ENCODE measurements at places on chromosomes 4 and X. TPM values are rescaled to one million over a fixed set of nuclear protein-coding genes. Genes with fewer than 3 reads are reported as not detected.

GRCh38 chr4:118736900-118737299 is 51.7 kb downstream of the METTL14 start:
- H3K27me3 ChIP-seq: no peaks in the 10 kb centered on the region
- peak overlapping the region; percentile 76 for H3K27ac ChIP-seq
- H3K36me3 ChIP-seq: peaks cover 39% of the 10 kb centered on the region
- H3K4me3 ChIP-seq: no peak overlapping the region
- H3K4me1 ChIP-seq: peaks cover 28% of the 10 kb centered on the region

- H3K4me1 ChIP-seq: peaks cover 12% of the 10 kb centered on the region
- H3K36me3 ChIP-seq: no peaks in the 10 kb centered on the region
- no peak for DNase-seq
- no peak overlapping the region for H3K4me3 ChIP-seq
These were observed 19.1 kb upstream of the ART3 start for GRCh38 chr4:76055421-76055820.

The TMEM150C gene
- 4.3 TPM for total RNA-seq

The ANXA3 gene
- 87.2 TPM for total RNA-seq

The AGA gene
- 15.8 TPM for total RNA-seq

DNA sequence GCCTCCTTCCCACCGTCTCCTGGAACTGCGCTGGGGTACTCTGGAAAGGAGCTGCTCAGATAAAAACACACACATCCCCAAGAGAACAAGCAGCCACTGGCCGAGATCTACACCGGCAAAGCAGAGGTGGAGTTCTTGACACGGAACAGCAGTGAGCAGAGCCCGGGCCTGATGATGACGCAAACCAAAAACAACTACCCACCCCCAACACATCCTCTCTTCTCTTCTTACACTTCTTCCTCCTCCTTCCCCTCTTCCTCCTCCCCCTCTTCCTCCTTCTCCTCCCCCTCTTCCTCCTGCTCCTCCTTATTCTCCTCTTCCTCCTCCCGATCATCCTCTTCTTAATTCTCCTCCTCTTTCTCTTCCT is 4.6 kb downstream of the PNMA5 start:
- H3K4me3 ChIP-seq: no peak overlapping the region
- H3K4me1 ChIP-seq: no peaks in the 10 kb centered on the region
- no peak for DNase-seq
- H3K27ac ChIP-seq: no peak overlapping the region

The ARMCX1 gene
- 24.8 TPM for total RNA-seq

DNA sequence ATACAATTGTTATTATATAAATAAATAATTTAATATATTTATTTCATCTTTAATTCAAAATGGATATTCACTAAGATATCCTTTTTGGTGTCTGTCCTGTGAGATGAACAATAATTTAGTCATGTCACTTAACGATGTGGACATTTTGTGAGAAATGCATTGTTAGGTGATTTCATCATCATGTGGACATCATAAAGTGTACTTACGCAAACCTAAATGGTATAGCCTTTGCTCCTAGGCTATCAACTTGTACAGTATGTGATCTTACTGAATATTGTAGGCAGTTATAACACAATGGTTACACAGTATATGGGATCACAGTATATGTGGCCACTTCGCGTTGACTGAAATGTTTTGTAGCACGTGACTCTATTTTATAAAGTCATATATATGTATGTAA is 20.2 kb upstream of the CHRNA9 start:
- no peak for DNase-seq
- H3K4me3 ChIP-seq: no peak overlapping the region
- no peak overlapping the region for H3K27ac ChIP-seq
- peaks cover 44% of the 10 kb centered on the region for H3K4me1 ChIP-seq

DNA sequence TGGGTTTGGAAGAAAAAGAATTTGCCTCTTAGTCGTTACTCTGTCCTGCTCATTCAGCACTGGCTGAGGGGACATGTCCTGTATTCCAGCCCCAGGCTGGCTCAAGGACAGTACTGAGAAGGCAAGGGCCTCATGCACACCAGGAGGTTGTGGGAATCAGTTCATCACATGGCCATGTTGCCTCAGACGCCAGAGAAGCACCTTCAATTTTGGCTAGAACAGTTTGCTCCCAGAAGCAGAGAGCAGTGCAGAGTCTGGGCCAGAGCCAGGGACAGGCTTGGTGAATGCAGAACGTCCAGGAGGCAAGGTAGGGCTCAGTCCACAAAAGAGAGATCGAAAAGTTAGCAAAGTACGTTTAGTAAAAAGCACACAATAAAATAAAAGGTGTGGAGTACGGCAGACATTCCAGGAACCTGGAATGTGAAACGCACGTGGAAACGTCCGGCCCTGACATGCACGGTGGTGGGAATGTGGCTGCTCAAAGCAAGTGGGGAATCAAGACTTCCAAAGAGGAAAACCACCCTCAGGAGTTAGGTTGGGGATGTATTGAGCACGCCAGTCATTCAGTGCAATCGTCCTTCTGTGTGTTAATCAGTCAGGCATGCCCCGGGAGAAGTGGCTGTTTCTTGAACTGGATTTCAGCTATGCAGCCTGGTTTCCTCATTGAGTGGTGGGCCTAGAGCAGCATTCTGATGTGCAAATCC is 1.2 kb upstream of the SLC2A9 start:
- no peaks in the 10 kb centered on the region for H3K27me3 ChIP-seq
- H3K4me3 ChIP-seq: no peak overlapping the region
- no peaks in the 10 kb centered on the region for H3K36me3 ChIP-seq
- H3K27ac ChIP-seq: peak overlapping the region; percentile 31

DNA sequence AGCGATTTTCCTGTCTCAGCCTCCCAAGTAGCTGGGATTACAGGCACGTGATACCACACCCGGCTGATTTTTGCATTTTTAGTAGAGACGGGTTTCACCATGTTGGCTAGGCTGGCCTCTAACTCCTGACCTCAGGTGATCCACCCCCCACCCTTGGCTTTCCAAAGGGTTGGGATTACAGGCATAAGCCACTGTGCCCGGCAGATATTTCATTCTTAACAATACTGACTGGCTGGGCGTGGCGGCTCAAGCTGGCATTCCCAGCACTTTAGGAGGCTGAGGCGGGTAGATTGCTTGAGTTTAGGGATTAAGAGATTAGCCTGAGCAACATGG is 1.3 kb downstream of the PQBP1 start:
- H3K4me3 ChIP-seq: peak overlapping the region; percentile 15
- DNase-seq: no peak
- no peak overlapping the region for H3K27ac ChIP-seq
- H3K4me1 ChIP-seq: peaks cover 18% of the 10 kb centered on the region
- H3K27me3 ChIP-seq: no peaks in the 10 kb centered on the region

DNA sequence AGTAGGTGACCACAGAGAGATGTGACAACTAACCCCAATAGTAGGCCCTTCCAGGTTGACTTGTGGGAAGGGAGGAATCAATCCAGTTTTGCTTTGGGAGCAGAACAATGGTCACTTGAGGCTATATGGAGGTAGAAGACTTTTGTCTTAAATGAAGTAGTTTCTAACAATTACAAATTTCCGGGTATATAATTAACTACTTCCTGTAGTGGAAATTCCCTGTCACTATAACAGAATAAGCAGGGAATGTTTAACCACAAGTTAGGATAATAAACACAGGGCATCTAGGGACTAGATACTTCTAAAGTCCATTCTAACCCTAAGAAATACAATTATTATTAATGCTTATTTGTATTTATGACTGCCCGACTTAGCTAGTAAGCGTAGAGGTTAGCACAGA is 99.0 kb upstream of the TRPC3 start:
- no peak overlapping the region for H3K27ac ChIP-seq
- no peak for DNase-seq
- H3K4me3 ChIP-seq: no peak overlapping the region

DNA sequence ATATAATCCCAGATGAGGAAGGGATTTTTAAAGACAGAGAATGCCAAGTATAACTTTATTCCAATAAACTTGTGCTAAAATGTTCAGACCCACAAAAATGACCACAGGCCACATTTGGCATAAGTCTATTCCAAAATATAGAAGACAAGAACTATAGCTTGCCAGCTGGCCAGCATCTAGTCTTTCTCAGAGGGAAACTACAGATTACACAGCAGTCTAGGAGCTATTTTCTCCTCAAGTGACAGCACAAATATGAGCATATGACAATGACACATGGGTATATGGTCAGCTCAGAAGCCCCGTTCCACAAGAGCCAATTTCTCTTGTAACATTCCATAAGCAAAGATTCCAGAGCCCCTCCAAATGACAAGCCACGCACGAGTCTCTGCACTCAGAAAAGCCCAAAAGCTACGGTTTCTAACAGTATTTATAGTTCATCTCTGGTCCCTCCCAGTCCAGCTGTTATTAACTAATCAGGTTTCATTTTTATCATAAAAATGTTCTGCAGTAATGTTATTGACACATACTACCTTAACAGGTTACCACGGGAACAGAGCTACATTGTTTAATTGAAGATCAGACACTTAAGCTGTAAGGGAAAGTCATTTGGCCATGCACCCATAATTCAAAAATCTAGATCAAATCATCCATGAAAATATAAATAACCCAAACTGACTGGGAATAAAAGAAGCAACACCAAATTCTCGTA is 70.3 kb downstream of the RAB28 start:
- peaks cover 21% of the 10 kb centered on the region for H3K36me3 ChIP-seq
- H3K27ac ChIP-seq: no peak overlapping the region
- no peak overlapping the region for H3K4me3 ChIP-seq

The ABCB7 gene
- total RNA-seq: 31.1 TPM

The LIMCH1 gene
- 65.2 TPM for total RNA-seq

GRCh38 chr4:2814627-2815270 is 21.9 kb downstream of the SH3BP2 start:
- peaks cover 22% of the 10 kb centered on the region for H3K4me1 ChIP-seq
- H3K27me3 ChIP-seq: no peaks in the 10 kb centered on the region
- no peak overlapping the region for H3K4me3 ChIP-seq
- no peak for DNase-seq

The TMEM47 gene
- 11.8 TPM for total RNA-seq

The N4BP2 gene
- 38.9 TPM for total RNA-seq

The ZMYM3 gene
- 97.9 TPM for total RNA-seq

DNA sequence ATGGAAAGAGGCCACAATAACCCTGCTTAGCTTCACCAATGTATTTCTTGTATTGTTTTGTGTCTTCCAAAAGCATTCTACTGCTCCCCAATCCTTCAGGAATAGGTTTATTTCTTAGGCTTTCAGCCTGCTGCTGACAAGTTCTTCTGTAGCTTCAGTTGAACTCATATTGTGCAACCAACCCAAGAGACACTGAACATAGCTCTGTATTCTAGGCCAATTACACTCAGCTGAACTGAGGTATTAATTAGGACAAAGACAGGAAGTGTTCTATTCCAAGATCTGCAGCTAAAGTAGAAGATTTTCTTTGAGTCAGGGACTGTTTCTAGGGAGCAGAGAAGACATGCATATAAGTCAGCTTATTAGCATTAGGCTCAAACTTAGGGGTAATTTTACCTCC is 151.8 kb downstream of the LHFPL1 start:
- H3K4me1 ChIP-seq: no peaks in the 10 kb centered on the region
- H3K27me3 ChIP-seq: no peaks in the 10 kb centered on the region

DNA sequence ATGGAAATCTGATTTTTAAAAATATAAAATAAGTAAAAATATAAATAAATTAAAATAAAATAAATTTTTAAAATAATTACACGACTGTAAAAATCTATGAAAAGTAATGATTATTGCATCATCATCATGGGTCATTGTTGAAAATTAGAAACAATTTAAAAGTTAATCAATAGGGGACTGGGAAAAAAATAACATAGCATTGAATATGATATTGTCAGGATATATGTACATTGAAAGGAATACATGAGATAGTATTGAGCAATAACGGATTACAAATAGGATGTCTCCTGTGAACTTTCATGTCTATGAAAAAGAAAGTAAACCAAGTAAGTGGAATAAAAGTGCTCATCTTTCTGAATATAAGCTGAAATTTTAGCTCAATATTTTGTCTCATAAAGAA is 566.8 kb upstream of the HTR2C start:
- H3K27ac ChIP-seq: no peak overlapping the region
- peaks cover 2% of the 10 kb centered on the region for H3K4me1 ChIP-seq

The SLC6A14 gene
- total RNA-seq: 0.27 TPM

DNA sequence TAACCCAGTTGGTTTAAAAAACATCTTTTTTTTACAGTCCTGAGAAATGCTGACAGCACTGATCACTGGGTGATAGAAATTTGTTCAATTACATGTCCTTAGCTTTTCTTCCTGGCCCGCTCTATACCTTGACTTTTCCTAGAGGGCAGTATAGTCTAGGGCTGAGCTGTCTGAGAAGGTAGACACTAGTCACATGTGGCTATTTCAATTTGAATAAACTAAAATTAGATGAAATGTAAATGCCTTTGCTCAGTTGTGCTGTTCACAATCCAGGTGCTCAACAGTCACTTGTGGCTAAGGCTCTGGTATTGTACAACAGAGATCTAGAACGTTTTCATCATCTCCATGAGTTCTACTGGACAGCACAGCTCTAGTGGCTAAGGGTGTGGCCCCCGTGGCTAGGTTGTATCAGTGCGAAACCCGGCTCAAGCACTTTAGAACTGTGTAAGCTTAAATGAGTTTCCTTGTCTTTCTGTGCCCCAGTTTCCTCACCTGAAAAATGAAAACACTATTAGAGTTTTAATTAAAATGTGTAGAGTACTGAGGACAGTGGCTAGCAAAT is 111.6 kb upstream of the WDR17 start:
- H3K27me3 ChIP-seq: peaks cover 4% of the 10 kb centered on the region
- H3K27ac ChIP-seq: no peak overlapping the region
- no peak overlapping the region for H3K4me3 ChIP-seq
- DNase-seq: no peak
- no peaks in the 10 kb centered on the region for H3K36me3 ChIP-seq
- no peaks in the 10 kb centered on the region for H3K4me1 ChIP-seq

DNA sequence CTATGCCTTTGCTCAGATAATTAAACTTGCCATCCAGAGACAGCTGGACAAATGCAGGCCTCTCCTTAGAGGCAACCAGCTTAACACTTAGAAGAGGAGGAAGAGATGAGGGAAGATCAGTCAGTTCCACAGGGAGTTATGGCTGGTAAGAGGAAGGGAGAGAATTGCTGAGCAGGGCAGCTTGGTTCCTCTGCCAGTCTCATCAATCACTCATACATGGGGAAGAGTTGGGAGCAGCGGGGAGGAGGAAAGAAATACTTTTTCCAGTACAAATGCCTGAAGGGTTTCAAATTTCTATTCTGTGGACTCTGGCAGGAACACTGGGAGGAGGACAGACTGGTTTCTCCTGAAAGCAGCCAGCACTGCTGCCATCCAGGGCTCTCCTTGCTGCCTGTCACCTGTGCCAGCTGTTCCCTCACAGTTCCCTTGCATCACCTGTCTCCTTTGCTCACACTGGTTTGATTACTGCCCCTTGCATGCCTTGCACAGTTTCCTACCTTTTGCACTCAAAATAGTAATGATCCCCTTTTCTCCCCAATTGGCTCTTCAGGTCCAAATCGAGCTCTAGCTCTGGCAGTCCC is 59.5 kb downstream of the PGRMC2 start:
- DNase-seq: no peak
- H3K4me1 ChIP-seq: peaks cover 37% of the 10 kb centered on the region

- no peaks in the 10 kb centered on the region for H3K27me3 ChIP-seq
- H3K27ac ChIP-seq: no peak overlapping the region
- no peaks in the 10 kb centered on the region for H3K4me1 ChIP-seq
- H3K4me3 ChIP-seq: no peak overlapping the region
- H3K36me3 ChIP-seq: peaks cover 6% of the 10 kb centered on the region
These were observed 127.4 kb upstream of the RPL34 start for GRCh38 chr4:108492816-108493595.

GRCh38 chr4:165331823-165332222 is 4.4 kb downstream of the MSMO1 start:
- H3K4me1 ChIP-seq: peaks cover 39% of the 10 kb centered on the region
- H3K27ac ChIP-seq: peak overlapping the region; percentile 68
- peak overlapping the region; percentile 61 for H3K4me3 ChIP-seq
- no peak for DNase-seq
- H3K36me3 ChIP-seq: no peaks in the 10 kb centered on the region

The TBC1D9 gene
- total RNA-seq: 52.4 TPM
